NCI-H524 (cell line): ENCODE measurements at places on chromosomes 1 and 21.

DNA sequence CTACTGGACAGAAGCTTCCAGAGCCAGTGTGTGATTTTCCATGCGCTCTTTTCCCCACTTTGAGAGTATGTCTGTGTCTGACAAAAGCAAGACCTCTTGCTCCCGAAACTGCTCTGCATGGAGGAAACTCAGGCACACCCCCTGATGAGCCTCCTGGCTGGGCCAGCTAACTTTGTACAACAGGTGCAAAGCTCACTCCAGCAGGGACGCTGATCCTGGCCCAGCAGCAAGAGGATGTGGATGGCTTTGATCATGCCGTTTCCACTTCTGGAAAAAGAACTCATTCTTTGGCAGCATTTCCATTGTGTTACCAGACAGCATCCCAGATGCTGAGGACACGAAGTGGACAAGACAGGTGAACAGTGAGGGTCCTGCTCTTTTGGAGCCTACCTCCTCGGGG is 103.1 kb downstream of the TLR5 start:
- DNase-seq = no peak

- DNase-seq = peak; percentile 82
Measured at GRCh38 chr1:107535091-107535490, 394.3 kb downstream of the NTNG1 start.

DNA sequence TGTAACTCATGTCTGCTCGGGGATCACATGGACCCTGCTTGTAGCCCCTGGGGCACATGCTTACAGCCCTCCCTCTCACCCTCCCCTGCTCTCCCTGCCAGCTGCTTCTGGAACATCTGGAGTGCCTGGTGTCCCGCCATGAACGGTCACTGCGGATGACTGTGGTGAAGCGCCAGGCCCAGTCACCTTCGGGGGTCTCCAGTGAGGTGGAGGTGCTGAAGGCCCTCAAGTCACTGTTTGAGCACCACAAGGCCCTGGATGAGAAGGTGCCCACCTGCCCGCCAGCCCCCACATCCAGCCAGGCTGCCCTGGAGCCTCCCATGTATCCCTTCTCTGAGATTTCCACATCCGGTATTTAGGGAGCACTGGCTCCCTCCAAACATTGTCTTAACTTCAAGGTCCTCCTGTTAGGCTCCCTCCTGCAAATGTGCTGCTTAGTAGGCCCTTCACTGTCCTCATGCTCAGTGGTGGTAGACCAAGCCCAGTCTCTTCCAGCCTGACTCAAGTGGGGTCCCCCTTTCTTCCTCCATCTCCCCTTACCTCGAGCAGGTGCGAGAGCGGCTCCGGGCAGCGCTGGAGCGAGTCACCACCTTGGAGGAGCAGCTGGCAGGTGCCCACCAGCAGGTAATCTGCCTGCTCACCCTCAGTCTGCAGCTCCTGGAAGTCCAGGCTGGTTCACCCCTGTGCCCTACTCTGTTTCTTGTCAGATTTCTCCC is 17.7 kb downstream of the PPFIA4 start:
- no peak for DNase-seq

- no peak for DNase-seq
Measured at GRCh38 chr1:206935491-206936067, 10.7 kb downstream of the PIGR start.

- no peak for DNase-seq
Measured at GRCh38 chr1:38287547-38287946, 241.0 kb upstream of the POU3F1 start.

GRCh38 chr1:37705399-37705798 is 13.1 kb downstream of the CDCA8 start:
- no peak for DNase-seq

GRCh38 chr1:198178615-198179014 is 21.8 kb downstream of the NEK7 start:
- DNase-seq = no peak

- no peak for DNase-seq
Measured at GRCh38 chr1:3282656-3283430, 171.6 kb upstream of the ARHGEF16 start.

DNA sequence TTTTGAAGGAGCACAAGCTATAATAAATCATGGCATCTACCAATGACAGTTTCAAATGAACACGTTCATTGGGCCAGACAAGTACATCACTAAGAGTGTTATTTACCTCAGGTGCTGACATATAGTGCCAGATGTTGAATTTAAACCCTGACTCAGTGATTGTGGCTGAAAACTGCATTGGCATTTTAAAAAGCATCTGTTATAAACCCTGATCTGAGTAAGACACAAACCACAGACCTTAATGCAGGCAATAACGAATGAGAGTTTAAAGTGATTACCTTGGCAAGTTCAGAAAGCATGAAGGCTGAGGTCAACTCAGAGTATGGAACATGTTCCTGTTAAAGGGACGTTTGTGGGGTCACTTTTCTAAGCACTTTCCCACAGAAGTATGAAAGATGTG is 865.1 kb upstream of the TMPRSS15 start:
- no peak for DNase-seq

- DNase-seq = no peak
Measured at GRCh38 chr1:85450832-85451231, 14.1 kb downstream of the DDAH1 start.

DNA sequence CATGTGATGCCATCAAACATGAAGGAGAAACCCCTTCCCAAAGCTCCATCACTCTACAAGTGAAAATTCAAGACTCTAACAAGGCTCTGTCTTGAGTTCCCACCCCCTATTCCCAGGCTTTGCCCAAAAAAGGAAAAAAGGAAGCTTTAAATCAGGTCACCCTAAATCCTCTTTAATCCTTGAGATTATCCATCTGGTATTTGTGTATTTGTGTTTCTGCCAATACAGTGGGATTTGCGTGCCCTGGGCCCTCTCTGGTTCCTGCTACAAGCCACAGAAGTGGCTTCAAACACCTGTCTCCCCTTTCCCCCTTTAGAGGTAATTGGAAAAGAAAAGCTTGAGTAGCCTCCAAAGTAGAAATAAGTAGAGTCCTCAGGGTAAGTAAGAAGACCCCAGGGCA is 120.4 kb downstream of the EDEM3 start:
- peak; percentile 81 for DNase-seq

DNA sequence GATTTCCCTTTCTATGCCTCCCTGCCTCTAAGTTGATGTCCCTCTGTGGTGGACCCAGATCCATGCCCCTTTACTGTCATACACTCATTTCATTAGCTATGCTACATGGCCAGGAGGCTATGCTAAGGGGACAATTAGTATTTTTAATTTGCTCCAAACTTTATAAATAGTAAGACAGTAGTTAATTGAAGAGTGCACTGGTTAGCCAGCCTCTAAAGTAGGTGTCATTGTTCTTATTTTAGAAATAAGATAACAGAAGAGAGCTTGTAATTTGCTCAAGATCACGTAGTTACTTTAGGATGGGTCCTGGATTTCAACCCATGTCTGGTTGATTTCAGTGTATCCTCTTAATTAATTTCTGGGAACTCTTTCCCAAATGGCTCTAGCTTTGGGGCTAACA is 29.4 kb upstream of the GNG12 start:
- DNase-seq = no peak

GRCh38 chr1:174200746-174201145 is 41.4 kb downstream of the RABGAP1L start:
- DNase-seq = no peak

DNA sequence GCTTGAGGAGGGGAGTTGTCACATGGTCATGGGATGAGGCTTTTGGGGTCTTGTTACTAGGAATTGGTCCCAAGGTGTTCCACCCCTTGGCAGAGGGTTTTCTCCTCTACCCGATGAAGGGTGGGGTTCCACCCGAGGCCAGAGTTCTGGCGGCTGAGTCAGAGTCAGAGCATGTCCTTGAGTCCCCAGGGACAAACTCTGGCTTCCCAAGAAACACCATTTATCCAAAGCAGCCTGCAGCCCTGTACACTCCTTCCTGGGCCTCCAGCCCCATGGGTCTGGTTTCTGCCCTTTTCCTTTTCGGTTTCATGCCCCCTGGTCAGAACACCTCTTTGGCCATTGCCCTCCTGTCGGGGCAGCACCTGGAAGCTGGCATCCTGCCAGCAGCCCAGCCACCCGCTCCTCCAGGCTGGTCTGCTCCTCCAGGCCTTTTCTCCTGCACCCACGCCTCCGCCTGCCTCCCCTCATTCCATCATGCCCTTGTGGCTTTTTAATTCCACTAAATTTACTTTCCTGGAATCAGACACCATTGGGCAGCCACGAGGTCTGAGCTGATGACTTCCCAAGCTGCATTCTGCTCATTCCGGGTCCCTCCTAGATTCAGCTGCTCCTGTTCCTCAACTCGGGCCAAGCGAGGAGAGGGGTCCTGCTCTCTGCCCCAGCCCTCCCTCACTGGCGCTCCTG is 301.7 kb upstream of the VAMP3 start:
- no peak for DNase-seq

- DNase-seq = no peak
Measured at GRCh38 chr1:107187399-107187798, 46.6 kb downstream of the NTNG1 start.

- no peak for DNase-seq
Measured at GRCh38 chr1:173052681-173053196, 2.0 kb upstream of the TNFSF18 start.

GRCh38 chr1:21655748-21656147 is 13.4 kb downstream of the RAP1GAP start:
- peak; percentile 26 for DNase-seq

GRCh38 chr1:91712393-91712792 is 173.6 kb downstream of the TGFBR3 start:
- DNase-seq = peak; percentile 57

GRCh38 chr21:14952916-14953315 is 111.9 kb downstream of the NRIP1 start:
- DNase-seq = no peak

DNA sequence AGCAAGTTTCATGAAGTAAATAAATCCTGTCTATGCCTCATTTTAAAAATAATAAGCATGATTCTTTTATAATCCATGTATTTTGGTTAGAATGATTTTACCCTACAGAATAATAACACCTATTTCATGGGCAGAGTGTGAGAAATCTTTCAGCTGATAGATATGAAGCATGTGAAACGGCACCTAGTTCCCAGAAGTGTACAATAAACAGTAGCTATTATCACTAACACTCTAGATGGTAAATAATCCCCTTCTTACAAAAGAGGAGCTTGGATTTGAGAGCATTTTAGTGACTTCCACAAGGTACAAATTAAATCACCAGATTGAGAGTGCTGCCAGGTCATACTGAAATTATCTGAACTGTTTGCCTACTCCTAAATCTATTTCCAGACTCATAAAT is 95.3 kb upstream of the NRIP1 start:
- DNase-seq = no peak

DNA sequence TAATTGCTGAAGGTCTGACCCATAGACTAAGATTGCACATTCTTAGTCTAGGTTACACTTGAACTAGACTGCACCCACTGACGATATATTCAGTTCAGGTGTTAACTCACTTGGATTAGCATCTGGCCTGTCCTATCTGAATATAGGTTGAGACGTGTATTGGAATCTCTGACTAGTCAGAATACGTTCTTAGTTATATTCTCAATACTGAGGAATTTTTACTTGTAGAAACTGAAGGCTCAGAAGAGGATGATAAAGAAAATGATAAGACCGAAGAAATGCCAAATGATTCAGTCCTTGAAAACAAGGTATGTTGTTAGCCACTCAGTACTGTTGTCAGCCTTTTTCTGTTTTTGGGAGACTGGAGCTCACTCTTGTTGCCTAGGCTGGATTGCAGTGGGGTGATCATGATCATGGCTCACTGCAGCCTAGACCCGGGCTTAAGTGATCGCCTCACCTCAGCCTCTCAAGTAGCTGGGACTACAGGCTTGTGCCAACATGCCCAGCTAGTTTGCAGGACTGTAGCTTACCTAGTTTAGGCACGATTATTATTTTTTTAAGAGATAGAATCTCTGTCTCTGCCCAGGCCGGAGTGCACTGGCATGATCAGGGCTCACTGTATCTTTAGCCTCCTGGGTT is 10.8 kb downstream of the CCDC17 start:
- no peak for DNase-seq

- DNase-seq = no peak
Measured at GRCh38 chr1:32639489-32640075, 10.8 kb downstream of the ZBTB8OS start.

- no peak for DNase-seq
Measured at GRCh38 chr21:21714426-21714825, 716.2 kb downstream of the NCAM2 start.

GRCh38 chr1:43009274-43009673 is 50.6 kb upstream of the SLC2A1 start:
- no peak for DNase-seq

DNA sequence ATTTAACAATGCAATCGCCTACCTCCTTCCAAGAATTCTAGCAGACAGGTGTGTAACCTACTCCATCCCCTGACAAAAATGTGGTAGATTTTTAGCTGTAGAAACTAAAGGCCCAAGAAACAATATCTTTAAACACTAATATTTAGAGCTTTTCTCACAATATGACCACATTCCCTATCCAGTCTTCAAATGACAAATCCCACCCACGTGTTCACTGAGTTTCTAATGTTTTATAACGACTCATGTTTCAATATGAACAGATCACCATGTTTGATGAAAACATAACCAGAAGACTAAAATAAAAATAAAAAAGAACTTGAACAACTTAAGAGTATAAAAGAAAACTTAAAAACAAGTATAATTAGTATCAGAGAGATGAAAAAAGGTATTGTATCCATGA is 24.6 kb downstream of the RSBN1 start:
- no peak for DNase-seq

DNA sequence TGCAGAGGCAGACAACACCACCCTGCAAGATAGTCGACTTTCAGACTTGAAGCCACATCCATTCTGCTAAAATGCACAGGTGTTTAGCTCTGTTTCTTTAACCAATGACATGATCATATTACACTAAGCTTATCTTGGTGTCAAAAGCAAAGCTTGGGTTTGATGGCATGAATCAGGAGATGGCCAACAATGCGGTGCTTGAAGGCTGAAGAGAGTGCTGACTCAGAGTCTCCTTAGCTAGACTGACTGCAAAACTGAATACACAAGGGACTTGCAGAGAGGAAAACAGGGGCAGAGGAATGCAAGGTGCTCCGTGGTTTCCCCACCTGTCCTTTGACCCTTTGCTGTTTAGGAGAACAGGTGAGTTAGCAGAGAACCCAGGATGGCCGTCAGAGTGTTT is 262.6 kb downstream of the SIPA1L2 start:
- peak; percentile 38 for DNase-seq

DNA sequence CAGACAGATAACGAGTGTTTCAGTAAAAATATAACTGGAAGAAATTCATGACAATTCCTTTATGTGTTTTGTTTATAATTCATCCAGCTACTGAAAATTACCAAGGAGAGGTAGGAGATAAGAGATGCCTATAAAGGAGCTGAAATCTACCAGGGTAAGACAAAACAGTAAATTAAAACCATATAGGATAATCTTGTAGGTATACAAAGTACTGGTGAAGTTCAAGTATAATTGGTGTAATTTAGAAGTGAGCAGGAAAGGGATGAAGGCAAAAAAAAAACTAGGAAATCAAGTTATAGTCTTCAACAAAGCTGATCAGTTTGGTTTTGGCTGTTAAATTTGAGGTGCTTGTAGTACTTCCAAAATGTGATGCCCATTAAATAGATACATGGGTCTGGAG is 1.2 kb upstream of the WARS2 start:
- no peak for DNase-seq
